ENCODE measurements at places on chromosomes 5 and 9.
A peak's percentile ranks its signal among the peaks of the same experiment; 100 is the strongest.

DNA sequence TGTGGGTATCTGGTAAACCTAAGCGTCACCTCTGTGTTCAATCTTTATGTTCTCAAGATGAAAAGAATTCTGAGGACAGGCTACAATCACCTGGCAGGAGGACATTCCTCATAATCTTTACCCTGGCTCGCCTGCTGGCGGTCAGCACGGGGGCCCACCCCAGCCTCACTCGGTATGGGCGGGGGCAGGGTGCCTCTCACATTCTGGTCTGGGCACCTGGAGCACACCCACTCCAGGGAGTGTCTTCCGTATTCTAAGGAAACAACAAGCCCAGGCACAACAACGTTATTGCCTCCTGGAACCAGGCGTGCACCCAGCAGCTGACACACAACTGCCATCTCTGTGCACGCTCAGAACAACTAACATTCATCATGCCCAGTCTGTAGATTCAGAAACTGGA, 179.8 kb downstream of the ROR2 start:
- no peak for DNase-seq

DNA sequence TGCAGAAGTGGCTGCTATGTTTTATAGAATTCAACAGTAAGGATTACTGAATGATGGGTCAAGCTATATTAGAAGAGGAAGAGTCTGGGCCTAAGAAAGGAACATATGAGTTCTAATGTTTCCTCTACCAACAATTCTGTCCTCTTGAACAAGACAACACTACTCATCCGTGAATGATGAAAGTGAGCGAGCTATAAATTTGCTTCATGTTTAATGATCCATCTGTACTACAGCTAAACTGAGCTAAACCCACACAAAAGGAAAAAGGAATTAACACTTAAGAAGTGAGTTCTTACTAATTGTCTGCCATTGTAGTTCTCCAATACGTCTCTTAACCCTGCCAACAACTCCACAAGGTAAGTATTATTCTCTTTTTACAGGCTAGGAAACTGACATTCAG, 204.4 kb downstream of the GLIS3 start:
- DNase-seq: no peak

- no peak for DNase-seq
These were observed 100.9 kb upstream of the MAP1B start for GRCh38 chr5:72006361-72006760.

- no peak for DNase-seq
These were observed 29.1 kb upstream of the LRRC14B start for GRCh38 chr5:162190-162564.

DNA sequence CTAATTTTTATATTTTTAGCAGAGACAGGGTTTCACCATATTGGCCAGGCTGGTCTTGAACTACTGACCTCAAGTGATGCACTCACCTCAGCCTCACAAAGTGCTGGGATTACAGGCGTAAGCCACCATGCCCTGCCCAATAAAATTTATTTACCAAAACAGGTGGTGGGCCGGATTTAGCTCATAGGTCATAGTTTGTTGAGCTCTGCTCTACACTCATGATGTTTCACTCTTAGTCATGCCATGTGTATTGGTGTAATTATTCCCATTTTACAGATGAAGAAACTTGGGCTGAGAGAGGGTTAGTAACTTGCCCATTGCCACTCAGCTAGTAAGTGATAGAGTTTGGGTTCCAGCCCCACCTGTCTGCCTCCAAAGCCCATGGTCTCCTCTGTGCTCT, 93.1 kb upstream of the WWC1 start:
- no peak for DNase-seq

GRCh38 chr5:174801798-174802197, 77.4 kb downstream of the MSX2 start:
- no peak for DNase-seq

DNA sequence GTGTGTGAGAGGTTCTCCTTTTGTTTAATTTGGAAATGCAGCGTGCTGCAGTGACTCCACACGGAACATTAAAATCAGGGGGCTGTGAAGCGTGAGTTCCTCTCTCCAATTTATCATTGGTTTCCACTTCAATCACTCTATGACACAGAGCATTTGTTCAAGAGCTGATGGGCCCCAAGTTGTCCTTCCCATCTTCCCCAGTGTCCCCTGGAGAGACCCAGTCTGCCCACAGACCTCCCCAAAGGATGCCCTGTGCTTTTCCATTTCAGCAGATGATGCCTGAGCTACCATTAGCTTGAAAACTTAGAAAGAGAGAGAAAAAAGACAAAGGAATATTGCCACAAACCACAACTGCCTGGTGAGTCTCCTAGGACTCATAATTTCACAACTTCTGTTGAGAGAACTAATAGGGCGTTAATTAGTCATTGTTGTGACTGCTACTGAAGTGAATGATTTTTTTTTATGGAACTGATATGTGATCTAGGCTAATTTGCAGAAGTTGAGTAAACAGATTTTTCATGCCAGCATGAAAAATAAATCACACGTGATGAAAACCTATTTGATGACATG, 772.7 kb downstream of the SEMA5A start:
- DNase-seq: peak; percentile 19

DNA sequence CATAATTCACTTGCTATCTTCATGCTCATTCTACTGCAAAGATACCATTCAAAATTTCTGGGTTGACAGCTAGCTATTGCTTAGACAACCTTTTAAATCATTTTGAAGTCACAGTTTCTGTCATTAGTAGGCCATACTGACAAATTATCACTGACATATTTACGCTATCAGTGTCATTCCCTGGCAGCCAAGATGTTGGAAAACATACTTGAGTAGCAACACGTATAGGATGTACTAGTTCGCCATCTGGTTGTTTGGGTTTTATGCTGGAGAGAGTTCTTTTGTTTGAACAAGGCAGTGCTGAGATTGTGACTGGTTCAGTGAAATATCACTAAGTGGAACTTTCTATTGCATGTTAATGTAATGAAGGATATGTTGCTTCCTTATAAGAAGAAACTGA, 621.9 kb downstream of the DTWD2 start:
- DNase-seq: no peak

- peak; percentile 40 for DNase-seq
These were observed 377.3 kb downstream of the KIAA0825 start for GRCh38 chr5:94240993-94241651.

- DNase-seq: no peak
These were observed 242.0 kb downstream of the CRB2 start for GRCh38 chr9:123597876-123598556.

DNA sequence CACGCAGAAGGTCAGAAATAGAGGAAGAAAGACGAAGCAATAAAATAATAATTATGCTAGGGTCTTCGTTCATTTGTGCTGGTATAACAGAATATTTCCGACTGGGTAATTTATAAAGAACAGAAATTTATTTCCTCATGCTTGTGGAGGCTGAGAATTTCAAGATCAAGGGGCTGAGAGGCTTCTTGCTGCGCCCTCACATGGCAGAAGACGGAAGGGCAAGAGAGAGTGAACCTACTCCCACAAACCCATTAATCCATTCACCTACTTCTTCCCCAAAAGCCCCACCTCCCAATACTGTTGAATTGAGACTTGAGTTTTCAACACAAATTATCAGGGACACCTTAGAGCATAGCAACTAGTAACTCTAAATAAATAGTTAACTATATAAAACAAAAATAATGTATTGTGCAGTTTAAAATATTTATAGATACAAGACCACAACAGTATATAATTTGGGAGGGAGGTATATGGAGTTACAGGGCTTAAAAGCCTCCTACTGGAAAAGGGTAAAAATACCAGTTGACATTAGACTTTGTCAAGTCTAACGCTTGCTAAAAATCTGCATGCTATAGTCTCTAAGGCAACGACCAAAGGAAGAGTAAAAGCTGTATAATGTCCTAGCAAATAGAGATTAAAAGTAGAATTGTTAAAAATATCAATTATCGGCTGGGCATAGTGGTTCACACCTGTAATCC, 40.3 kb upstream of the NAA35 start:
- peak; percentile 50 for DNase-seq

DNA sequence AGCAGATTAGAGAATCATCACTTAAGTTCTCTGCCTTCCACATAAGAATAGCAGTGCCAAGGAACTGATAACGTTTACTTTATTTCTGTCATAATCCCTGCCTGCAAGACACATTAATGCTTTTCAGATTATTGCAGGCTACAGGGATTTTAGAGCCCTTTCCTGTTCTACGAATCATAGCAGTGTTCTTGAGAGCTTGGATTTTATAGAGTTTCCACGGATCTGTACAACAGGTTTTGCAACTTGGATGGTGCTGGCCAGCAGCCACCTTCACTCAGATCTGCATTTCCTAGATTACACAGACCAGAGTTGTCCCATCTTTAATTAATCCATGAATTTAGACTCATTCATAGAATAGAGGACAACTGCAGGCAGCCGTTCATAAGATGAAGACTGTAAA, 38.1 kb downstream of the SLC12A2 start:
- peak; percentile 4 for DNase-seq

All from GM03348 (cell line).